ENCODE measurements at places on chromosomes 6 and 20.

GRCh38 chr6:124330197-124330596 lies 526.5 kb downstream of the NKAIN2 start:
- DNase-seq = no peak

DNA sequence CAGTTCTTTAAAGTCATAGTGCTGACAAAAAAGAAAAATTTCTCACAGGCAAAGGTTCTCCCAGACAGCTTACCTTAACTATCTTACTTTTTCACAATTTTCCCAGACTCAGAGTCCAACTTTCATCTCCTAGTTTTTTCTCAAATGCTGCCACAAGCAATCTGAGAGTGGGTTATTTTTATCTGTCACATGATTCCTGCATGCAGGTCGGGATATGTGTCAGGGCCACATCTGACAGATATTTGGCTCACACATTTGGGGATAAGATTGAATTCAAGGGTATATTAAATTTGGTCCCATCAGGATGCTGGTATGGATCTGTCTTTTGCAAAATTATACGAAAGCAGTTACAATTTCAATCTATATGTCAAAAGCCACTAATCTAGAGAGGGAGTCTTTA lies 50.1 kb upstream of the SMIM29 start:
- DNase-seq = no peak

- DNase-seq = no peak
These were observed 12.8 kb upstream of the MYMX start for GRCh38 chr6:44203955-44204354.

- DNase-seq = no peak
These were observed 696 bp downstream of the CALHM5 start for GRCh38 chr6:116512111-116512559.

GRCh38 chr6:110414669-110415068 lies 706 bp downstream of the DDO start:
- DNase-seq = no peak

Data from Kasumi-1 (cell line).